ENCODE measurements at places on chromosomes 5 and 9.
A peak's percentile ranks its signal among the peaks of the same experiment; 100 is the strongest.

DNA sequence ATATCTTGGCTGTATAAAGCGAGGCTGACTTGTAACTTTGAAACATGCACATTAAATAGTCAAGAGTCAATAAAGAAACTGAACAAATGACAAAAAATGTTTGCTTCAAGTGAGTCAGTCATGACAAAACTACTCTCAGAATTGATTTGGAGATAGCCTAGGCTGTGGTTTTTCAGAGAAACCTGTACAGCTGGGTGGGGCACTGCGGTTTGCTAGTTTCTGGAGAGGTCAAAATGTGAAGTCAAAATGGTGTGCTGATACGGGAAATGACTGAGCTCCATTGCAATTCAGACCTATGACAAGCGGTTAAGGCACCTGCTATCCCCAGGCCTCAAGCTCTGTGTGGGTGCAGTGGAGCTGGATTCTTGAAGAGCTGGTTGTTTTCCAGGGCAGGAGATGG is 10.3 kb upstream of the CD180 start:
- no peak for DNase-seq

GRCh38 chr5:5217371-5217770 is 77.2 kb downstream of the ADAMTS16 start:
- DNase-seq: no peak

- DNase-seq: no peak
Measured at GRCh38 chr9:137076636-137077009, 694 bp upstream of the UAP1L1 start.

GRCh38 chr5:68292316-68292715 is 76.8 kb downstream of the PIK3R1 start:
- DNase-seq: no peak

DNA sequence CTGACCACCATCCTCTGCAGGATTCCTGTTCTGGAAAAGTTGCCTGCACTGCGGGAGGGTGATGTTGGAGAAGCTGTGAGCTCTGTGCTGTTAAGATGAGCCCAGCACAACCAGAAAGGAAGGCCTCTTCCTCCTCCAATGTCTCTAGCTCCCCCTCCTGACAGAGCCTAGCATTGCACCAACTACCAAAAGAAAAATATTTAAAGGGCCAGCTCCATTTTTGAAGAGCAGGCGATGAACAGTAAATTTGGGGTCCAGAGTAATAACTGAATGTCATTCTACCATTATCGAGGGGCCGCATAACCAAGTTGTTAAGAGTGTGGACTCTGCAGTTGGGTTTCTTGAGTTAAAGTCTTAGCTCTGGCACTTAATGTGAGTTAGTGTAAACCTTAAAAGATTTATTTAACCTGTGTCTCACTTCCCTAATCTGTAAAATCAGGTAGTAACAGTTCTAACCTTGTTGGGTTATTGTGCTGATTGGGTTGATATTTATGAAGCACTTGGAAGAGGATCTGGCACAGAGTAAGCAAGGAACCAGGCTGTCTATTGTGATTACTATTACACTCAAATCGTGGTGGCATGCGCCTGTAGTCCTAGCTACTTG is 3.9 kb downstream of the TEX53 start:
- DNase-seq: no peak

GRCh38 chr5:23314827-23315226 is 192.6 kb upstream of the PRDM9 start:
- no peak for DNase-seq

- no peak for DNase-seq
Measured at GRCh38 chr9:3014178-3014577, 170.3 kb upstream of the PUM3 start.

- no peak for DNase-seq
Measured at GRCh38 chr9:72856972-72857623, 95.8 kb downstream of the ALDH1A1 start.

DNA sequence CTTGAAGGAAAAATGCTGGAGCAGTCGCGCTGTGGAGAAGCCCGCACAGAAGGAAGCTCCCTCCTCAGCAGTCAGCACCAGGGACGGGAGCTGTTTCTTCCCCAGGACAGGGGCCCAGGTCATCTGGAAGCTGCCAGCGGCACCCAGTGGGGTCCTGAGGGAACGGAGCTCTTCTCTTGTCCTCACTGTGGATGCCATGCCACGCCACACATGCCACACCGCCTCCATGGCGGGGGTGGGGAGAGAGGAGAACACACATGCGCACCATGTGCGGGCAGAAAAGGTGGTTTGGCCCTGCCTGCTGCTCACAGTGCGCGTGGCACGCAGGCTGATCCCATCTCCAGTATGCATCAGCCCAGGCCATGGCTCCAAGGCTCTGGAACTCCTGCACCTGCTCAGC is 41.7 kb upstream of the ZNF354B start:
- no peak for DNase-seq

DNA sequence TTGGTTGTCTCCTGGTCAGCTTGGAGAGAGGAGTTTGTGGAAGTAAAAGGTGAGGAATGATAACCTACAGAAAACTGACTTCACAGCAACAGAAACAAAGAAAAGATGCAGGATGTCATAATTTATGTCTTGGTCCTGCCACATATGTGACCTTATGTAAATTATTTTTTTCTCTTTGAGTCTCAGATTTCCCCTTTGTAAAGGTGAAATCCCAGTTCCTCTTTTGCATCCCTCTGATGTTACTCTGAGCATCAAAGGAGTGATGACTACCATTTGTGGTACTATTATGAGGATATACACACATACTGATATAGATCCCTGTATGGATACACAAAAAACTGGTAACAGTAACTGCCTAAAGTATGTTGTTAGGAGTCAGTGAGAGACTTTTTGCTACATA is 1.4 kb upstream of the THG1L start:
- no peak for DNase-seq

DNA sequence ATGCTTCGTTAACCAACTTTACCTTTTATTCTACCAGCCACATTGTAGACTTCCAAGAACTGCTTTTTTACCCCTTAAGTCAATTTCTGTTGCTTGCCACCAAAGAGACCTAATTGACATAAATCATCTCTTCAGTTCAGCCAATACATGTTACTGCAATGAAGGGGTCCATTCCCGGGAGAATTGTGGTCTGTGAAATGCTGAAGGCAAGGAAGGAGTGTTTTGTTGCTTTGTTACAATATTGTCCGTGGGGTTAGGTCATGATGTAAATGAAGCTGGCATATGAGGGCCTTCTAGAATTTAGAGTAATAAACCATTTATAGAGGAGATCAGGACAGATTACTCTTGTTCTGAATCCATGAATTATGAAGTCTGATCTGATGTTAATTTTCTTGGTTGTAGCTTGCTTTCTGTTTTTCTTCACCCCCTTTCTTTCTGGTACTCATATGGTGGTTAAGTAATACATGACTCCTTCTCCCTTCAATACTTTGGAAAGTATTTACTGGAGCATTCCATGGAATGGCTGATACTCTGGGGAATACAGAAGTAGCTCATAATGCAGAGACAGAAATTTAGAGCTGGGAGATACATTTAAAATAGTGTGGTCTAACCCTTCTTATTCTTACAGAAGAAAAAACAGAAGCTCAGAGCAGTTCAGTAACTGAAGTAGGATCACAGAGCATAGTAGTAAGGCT is 297.0 kb upstream of the CLINT1 start:
- DNase-seq: no peak

DNA sequence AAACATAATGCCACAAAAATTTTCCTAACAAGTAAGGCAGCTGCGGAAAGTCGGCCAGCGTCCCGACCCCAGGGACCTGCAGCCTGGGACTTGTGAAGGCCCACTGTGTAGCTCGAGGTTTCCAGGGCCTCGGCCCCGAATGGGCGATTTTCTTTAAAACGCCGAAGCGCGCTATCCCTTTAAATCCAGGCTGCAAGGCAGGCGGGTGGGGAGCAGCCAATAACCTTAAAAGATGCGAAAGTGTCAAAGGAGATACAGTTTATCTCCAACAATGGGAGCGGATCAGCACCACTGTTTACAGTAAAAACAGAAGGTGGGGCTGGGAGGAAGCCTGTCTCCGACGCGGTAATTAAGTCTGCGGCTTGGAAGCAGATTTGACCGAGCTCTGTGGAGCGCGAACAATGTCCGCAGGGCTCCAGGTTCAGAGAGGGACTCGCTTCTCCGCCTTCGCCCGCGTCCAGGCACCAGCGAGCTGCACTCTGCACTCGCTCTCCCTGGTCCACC is 1.7 kb upstream of the ZSWIM6 start:
- no peak for DNase-seq

- no peak for DNase-seq
Measured at GRCh38 chr5:60803712-60804111, 40.4 kb downstream of the ELOVL7 start.

GRCh38 chr5:16483361-16483760 is 17.8 kb upstream of the ZNF622 start:
- no peak for DNase-seq

DNA sequence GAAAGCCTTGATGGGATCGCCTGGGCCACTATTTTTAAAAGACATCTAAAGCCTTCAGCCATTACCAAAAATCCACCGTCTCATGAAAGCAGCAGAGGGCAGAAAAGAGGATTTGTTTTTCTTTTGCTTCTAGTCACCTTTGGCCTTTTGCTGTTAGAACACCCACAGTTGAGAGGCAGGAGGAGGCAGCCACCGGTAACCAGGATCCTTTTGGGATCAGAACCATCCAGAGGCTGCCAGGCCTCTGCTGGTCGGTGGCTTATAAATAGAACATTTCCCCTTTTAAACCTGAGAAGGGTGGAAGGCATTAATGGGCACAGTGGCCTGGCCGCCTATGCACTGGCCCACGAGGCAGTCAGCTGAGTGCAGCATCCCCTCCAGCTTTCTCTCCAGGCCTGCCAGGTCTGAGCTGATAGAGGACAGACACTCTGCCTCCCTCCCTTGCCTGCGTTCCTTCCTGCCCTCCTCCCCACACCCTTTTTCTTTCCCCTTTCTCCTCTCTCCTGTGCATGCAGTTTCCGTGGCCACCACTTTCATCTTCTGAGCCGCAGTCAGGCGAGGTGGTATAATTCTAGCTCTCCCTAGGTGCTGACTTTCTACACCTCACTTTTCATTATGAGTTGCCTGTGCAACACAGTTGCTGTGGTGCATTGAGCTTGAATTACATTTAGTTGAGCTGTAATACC is 253.4 kb downstream of the ARHGAP26 start:
- DNase-seq: no peak

- no peak for DNase-seq
Measured at GRCh38 chr9:35488021-35488420, 1.9 kb upstream of the RUSC2 start.

- no peak for DNase-seq
Measured at GRCh38 chr5:107564931-107565372, 105.8 kb downstream of the EFNA5 start.

DNA sequence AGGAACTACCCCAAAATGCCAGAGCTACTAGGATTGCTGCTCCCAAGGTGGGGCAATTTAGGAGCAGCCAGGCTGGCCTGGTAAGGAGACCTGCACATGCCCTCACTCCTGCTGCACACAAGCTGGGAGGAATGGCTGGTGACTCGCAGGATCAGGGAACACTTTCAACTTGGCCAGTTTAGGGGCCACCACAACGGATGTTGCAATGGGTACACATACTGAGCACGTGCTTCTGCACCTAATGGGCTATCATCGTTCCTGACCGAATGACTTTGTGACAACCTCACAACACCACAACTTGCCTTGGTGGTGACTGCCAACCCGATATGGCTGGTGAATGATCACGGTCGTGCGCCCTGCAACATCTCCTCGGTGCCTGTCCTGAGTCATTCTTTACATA is 172.0 kb downstream of the ROR2 start:
- no peak for DNase-seq

DNA sequence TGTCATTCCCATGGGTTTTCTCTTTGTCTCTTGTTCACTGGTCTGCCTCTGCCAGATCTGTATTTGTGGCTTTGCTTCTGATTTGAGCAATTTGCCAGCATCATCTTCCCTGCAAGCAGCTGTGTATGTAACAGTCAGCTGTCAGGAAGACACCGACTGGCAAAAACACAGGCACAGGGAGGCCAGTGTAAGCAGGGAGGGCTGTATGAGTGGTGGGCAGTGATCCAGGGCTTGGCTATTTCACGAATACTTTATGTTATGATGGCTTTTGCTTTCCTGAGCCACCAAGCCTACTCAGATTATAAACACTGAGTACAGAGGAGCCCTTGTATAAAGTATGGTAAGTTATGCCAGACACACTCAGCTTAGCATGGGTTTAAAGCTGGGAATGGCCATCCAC is 11.6 kb downstream of the BNIP1 start:
- DNase-seq: no peak

DNA sequence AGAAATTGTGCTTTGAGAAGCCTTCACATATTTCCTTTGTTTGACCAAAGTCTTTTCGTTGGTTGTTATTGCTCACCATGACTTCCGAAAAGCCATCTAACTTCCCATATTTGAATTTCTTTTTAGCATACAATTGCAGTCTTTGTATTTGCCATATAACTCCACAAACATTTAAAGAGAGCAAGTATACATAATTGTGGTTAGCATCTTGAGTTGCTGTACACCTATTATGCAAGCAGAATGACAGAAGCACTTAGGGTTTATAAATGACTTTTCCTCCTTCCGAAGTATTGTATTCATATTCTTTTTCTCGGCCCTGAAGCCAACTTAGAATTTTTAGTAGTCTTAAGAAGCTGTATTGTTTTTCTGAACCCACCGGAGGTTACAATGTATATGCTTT is 250.4 kb downstream of the RFK start:
- no peak for DNase-seq

DNA sequence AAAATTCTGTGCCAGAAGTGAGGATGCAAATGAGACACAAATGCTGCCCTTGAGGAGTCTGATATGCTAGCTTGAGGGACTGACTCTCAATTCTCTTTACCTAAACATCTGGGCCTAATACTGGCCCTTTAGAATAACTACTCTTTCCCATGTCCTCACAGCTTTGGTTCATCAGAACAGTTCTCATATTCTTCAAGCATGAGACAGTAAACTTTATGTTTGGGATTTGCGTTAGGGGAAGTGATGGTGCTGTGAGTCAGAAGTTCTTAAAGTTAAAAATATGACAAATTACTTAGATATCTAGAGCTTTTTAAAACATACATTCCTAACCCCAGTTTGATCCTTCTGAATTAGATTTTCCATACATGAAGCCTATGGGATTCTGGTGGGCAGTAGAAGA is 665.0 kb upstream of the RGMB start:
- peak; percentile 63 for DNase-seq

GRCh38 chr9:96617439-96618185 is 2.0 kb downstream of the CDC14B start:
- DNase-seq: no peak

GRCh38 chr5:109911731-109912130 is 222.0 kb downstream of the MAN2A1 start:
- no peak for DNase-seq

DNA sequence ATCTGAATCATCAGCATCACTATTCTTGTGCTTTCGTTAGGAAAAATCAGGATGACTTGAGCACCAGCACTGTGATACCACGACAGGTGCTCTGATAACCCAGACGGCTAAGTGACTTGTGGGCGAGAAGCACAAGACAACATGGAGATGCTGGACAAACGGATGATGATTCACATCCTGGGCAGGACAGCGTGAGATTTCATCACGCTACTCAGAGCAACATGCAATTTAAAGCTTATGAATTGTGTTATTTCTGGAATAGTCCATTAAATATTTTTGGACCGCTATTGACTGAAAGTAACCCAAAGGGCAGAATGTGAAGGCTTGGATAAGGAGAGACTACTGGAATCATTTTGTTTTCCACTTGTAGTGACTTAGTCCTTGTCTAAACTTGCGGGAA is 114.8 kb upstream of the DAPK1 start:
- no peak for DNase-seq

GRCh38 chr5:143968071-143968878 is 156.3 kb downstream of the HMHB1 start:
- DNase-seq: no peak
